Posterior vena cava (tissue), 2 donors: ENCODE measurements at places on chromosomes 5 and 9. TPM values are rescaled to one million over a fixed set of nuclear protein-coding genes. Genes with fewer than 3 reads are reported as not detected.

The C5orf52 gene
- total RNA-seq: not detected

The HAVCR2 gene
- total RNA-seq: 8.4 TPM

The GBGT1 gene
- total RNA-seq: 14.2 TPM

The PRRT1B gene
- total RNA-seq: not detected

The OBP2B gene
- total RNA-seq: not detected

The ZNF618 gene
- total RNA-seq: 7.2 TPM

The PTGDS gene
- 475 TPM for total RNA-seq

The LHX6 gene
- 23.6 TPM for total RNA-seq

DNA sequence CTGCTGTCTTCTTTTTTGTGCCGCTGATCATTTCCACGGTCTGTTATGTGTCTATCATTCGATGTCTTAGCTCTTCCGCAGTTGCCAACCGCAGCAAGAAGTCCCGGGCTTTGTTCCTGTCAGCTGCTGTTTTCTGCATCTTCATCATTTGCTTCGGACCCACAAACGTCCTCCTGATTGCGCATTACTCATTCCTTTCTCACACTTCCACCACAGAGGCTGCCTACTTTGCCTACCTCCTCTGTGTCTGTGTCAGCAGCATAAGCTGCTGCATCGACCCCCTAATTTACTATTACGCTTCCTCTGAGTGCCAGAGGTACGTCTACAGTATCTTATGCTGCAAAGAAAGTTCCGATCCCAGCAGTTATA, 17.1 kb downstream of the F2R start:
- DNase-seq: no peak

- DNase-seq: no peak
Measured at GRCh38 chr9:35606138-35606504, 1.1 kb downstream of the TESK1 start.

DNA sequence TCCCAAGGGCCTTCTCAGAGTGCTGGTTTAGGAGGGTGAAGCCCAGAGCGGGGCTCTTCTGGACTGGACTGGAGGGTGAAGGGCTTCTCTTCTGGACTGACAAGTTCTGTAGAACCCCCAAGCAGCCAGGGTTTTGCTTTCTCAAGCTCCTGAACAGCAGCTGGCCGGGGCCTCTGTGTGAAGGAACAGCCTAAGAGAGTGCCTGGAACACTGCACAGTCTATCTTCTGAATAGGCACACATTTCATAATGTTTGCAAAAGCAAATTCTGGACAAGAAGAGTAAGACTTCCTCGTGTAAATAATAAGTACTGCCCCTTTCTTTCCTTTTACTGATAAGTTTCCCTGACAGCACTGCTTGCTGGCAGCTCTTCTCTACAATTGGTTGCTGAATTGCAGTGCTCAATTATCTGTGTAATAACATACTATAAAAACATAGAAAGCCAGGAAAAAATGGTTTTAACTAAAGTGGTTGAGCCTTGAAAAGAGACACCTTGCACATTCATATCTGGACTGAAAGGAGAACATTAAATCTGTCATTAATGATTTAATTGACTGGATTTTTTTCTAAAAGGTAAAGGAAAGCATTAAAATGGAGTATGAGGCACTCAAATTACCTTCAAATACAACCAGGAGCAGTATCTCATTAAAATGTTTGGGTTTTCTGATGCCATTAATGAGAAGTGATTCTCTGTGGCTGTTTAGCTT, 20.5 kb downstream of the MAST4 start:
- no peak for DNase-seq

DNA sequence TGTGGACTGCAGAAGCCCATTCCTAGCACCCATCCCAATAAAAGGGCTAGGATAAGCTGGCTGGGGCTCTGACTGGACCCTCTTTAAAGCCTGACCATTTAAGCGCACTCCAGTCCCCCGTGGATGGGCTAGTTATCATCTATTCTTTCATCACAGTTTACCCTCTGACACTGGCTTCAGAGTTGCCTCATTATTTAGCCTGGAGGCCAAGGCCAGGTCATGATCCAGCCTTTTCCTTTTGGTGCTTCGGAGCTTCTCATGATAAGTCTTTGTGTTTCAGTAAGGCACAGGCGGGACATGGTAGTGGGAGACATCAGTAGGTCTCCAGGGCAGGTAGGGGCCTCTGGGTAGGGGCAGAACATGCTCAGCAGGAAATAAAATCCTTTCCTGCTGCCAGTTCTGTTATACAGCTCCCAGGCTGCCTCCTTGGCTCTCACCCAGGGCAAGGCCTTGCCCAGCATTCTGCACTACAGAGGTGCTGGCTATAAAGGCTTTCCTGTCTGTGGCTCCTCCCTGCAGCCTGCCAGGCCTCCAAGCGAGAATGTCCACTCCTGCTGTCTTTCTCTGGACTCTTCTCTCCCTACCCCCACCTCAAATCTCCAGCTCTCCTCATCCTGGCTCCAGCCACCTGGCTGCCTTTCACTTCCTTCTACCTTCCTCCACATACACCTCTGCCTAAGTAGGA, 128.8 kb downstream of the FSTL4 start:
- DNase-seq: no peak

- DNase-seq: no peak
Measured at GRCh38 chr5:178632285-178632684, 5.4 kb upstream of the CLK4 start.

- no peak for DNase-seq
Measured at GRCh38 chr9:112074250-112075008, 100.7 kb downstream of the SUSD1 start.

GRCh38 chr5:80255431-80255810, 427 bp downstream of the SERINC5 start:
- peak; percentile 91 for DNase-seq

GRCh38 chr5:41277476-41278245, 64.3 kb upstream of the C6 start:
- no peak for DNase-seq

DNA sequence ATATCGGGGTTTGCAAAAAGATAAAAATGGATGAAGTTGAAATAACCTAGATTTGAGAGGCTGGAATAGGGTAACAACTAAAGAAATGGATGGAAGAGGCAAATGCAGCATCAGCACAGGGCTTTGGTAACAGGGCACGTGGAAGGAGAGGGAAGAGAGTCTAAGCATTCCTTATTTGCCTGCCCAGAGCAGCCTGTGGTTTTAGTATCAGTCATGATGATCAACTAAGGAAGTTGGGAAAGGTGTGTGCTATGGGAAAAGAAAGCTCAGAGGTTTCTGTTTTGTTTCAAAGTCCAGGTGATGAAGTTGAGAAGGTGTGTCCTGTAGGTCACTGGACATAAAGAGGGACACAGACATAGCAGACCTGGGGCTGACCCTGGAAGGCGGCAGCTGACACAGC, 28.8 kb downstream of the GAS1 start:
- DNase-seq: no peak

DNA sequence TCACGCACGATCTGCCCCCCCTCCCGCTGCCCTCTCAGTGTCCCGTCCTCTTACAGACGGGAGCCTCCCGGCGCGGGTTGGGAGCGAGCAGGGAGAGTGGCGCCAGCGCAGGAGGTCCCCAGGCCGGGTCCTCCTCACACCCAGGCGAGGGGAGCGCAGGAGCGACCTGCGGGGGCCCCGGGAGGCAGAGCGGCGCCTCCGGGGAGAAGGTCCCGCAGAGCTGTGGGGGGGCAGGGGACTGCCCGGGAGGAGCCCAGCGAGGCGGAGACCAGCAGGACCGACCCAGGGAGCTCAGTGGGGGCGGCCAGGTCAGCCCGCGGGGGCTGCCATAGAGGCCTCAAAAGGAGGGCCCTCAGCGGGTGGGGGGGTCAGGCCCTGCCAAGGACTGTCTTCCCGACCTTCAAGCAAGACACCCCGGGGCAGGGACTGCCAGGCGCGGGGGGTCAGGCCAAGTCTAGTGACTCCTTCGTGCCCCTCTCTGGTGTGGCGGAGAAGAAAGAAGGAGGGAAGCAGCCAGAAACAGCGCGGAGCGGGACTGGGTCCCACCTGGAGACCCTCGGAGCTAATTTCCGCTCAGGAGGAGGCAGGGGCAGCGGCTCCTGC, 123.3 kb upstream of the ERCC6L2 start:
- no peak for DNase-seq

DNA sequence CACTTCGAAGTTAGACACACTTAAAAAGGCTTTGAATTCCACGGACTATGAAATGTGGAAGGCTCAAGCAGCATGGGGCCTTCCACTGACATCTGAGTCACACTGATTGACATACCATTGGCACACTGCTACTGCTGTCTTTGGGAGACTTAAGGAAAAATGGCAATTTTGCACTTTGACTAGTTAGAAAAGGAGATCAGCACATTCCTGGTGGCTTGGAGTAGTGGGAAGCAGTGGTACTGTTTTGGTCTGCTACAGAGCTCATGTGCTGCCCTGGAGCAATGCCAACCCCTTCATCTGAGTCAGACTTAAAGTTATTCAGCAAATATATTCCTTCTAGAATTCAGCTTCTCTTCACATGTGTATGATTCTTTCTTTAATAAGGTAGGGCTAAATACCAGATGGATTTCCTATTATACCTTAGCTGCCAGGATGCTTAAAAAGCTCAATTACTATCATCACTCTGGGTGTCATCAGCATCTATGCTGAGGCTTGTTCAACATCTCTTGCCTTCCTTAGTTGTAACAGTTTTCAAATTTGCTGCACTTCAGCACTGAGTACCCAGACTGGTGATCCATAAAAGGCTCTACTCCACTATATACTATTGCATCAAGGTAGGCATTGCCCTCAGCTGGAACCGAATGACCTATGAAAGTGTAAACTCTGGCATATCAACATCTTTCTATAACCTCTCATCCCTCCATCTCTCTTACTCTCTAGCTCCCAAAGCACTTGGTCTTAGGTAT, 42.3 kb upstream of the MOCS2 start:
- no peak for DNase-seq

DNA sequence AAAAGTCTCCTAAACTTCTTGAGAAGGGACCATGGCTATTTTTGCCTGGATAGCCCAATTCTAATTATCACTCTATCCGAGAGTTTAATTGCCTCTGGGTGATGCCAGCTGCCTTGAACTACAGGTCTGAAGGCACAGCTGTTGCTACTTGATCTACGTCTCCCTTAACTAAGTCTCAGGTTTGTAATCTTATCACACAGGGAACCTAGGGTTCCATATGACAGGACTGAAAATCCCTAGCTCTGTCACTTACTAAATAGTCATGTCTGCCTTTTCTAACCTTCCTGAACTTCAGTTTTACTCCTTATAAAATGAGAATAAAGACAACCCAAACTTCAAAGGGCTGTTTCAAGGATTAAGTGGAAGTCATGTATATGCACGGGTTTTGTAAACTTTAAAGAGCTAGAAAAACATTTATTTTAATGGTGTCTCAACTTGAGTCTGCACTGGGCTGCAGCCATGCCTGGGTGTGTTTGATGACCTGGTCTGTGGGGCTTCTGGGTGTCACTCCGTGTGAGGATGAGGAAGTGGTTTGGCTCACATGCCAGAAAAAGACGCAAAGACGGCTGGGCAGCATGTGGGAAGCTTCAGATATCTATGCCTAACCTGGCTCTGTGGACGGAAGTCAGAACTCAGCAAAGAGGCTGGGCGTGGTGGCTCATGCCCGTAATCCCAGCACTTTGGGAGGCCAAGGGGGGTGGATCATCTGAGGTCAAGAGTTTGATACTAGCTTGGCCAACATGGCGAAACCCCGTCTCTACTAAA, 129.3 kb upstream of the SLC44A1 start:
- DNase-seq: peak; percentile 85

DNA sequence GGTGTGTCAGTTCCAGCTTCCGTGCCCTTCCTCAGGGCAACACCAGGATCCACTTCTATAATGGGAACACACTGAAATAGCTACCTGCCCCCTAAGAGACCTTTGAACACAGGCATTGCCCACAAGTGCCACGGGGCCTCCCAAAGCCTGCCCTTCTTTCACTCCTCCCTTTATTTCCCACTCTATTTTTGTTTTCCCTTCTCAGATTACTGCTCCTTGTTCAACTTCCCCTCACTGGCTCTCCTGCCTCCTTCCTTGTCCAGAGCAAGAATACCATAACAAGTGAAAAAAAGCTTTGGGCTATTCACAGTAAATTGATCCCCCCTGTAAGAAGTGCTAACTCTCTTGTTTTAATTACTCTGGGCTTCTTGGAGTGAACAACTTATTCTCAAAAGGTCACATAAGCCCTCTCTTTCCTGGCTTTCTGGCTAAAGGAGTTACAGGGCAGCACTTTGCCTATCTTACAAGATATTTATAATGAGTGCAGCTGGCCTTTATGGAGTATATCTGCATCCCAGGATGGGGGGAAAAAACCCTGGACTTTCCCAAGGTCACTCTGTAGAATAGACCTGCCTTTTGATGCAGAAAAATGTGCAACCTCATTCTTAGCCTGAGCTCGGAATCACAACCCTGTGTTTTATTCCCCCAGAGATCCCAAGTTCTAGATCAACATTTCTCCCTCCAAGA, 11.3 kb downstream of the CTXN3 start:
- DNase-seq: no peak

DNA sequence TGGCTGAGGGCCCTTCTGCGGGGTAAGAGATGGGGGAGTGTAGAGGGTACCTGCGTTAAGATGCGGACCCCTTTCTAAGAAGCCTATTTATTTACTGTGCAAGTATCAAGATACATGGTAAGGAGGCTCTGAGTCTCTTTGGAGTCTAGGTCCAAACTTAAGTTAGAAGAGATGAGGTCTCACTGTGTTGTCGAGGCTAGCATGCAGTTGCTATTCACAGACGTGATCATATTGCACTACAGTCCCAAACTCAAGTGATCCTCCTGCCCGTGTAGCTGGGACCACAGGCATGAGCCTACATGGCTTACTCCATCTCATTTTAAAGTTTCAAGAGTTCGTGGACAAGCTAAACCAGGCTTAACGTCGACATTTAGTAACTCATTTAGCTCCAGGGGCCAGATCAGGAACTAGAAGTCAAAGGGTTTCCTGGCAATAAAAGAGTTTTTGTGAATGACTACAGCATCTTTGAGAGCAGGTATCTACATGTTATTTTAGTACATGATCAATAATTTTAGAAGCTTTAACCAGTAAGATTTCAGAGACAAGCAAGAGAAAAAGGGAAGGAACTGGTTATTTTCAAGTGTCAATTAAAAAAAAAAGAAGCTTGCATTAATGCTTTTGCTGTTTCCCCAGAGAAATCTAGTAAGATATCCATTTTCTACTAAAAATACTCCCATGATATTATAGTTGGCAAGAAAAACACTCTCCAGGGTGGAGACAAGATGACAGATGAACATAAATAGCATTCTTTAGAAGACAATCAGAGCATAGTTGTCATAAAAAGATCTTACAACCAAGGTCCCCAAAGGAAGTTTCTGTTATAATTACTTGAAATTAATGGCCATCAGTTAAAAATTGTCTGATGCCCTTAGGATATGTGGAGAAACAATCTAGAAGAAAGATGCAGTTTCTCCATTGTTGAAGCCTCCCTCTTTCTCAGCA, 141.3 kb downstream of the SCAMP1 start:
- DNase-seq: no peak

GRCh38 chr5:36631620-36632362, 25.4 kb downstream of the SLC1A3 start:
- DNase-seq: no peak

- no peak for DNase-seq
Measured at GRCh38 chr5:64954518-64954917, 185.8 kb downstream of the CWC27 start.

GRCh38 chr9:97508852-97509251, 7.4 kb downstream of the TMOD1 start:
- no peak for DNase-seq
